ENCODE measurements at places on chromosomes 7 and 10.

DNA sequence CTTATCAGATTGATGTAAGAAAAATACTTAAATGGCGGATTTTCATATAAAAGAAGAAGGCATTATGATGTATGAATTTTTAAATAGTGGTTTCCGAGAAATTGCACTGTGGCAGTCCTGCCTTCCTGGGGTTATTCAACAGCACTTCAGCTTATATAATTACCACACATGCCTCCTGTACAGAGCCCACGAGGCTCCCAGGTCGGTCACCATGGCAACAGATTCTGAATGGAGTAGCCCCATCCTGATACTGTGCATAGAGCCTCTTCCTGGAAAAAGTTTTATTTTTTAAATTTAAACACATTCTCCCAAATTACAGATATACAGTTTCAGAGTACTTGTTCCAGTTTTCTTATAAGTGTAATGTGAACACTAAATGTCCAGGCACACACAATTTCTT, 15.9 kb upstream of the ASB4 start:
- no peak for DNase-seq

DNA sequence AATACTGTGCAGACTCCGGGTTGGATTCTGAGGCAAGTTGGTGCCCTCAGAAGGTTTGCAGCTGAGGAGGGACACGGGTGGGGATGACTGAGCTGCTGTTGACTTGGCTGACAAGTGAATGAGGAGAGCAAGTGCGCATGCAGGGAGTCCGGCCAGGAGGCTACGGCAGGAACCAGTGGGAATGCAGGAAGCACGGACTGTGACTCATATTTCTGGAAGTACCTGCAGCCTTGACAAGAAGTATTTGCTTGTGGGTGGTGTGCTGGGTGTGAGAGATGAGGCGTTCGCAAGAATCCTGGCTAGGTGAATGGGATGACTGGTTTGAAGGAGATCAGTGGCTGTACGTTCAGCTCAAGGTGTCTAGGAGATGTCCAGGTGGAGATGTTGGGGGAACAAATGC, 30.8 kb upstream of the FXYD4 start:
- DNase-seq, result no peak

DNA sequence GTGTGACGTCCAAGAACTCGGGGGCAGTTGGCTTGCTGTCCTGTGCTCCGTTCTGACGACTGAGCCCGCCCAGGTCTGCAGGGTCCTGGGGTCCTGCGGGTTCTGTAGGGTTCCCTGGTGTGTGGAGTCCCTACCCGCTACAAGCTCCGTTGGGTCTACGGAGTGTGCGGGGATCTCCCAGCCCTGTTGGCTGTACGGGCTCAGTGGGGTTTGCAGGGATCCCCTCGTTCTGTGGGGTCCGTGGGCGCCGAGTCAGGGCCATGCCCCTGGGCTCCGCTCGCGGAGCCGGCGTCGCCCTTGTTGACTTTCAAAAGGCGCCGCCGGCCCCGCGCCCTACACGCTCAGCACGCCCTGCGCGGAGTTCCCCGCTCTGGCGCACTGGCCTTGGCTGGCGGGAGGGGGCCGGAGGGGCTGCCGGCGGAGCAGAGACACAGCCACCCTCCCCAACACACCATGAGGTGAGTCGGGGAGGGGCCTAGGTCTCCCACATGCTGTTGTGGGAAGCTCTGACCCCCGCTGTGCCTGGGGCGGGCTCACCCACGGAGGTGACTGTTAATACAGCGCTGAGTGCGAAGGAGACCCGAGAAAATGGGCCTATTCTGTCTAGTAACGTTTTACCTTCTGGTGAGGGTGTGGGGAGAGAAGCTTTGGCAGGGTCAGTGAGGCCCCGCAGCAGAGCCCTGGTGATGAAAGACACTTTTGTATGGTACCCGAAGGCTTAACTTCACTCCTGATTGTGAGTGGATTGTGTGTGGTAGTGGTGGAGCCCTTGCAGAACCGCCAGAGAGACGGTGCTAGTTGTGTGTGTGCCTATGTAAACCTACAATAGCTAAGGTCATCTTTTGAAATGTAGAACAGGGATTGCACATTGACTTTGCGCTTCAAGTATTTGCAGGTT, 8.1 kb downstream of the TASOR2 start:
- no peak for DNase-seq

- no peak for DNase-seq
Observed at GRCh38 chr10:92946491-92946890, 98.2 kb downstream of the EXOC6 start.

DNA sequence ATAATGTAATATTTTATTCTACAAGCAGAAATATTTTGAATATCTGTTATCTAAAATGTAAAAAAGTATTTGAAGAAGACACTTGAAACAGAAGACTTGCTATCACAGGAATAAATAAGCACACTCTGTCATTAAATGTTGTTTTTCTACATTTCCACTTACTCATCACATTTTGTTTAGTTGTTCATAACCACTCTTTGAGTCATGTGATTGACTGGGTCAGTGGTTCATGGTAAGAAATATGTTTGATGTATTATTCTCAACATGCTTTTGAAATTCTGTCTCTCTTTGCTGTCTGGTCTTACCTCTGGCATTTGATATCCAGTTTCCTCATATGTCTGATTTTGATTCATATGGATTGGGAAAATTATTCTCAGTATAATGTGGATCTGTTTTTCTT, 171.8 kb downstream of the SUGCT start:
- no peak for DNase-seq

- DNase-seq, result no peak
Observed at GRCh38 chr10:13018171-13018570, 16.7 kb upstream of the CCDC3 start.
